Effector memory CD4-positive, alpha-beta T cell (primary cell): ENCODE measurements at places on chromosomes 4 and X.
A peak's percentile ranks its signal among the peaks of the same experiment; 100 is the strongest.

DNA sequence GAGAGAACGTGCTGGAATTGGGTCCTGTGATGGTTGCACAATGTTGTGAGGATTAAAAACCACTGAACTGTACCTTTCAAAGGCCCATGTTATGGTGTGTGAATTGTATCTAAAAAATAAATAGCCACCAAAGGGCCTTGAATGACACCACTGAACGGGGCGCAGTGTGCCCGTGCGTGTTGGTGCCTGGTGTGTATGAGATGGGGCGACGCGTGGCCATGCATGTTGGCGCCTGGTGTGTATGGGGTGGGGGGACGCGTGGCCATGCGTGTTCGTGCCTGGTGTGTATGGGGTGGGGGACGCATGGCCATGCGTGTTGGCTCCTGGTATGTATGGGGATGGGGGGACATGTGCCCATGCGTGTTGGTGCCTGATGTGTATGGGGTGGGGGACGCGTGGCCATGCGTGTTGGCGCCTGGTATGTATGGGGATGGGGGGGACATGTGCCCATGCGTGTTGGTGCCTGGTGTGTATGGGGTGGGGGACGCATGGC lies 66.6 kb upstream of the HELT start:
- no peak for DNase-seq

DNA sequence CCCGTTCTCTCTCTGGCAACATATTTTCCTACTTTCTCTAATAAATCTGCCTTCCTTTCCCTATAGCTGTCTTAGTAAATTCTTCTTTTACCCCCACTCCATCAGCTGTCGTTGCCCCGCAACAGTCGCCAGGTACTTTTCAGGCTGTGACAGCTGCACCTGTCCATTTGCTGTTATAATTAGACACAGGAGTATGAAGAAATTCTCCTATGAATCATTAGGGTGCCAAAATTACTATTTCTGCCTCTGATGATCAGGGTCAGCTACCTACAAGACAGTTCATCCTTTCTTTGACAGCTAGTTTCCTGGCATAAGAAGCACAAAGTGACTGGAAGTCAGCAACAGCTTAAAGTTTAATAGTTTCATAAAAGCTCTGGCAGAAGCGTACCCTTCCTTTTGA lies 19.5 kb upstream of the GALNTL6 start:
- DNase-seq: no peak

- no peak for DNase-seq
Measured at GRCh38 chr4:140789759-140790158, 33.6 kb upstream of the TBC1D9 start.

- DNase-seq: no peak
Measured at GRCh38 chrX:85024044-85024443, 20.4 kb downstream of the APOOL start.

- no peak for DNase-seq
Measured at GRCh38 chrX:136189222-136189621, 41.9 kb downstream of the FHL1 start.

DNA sequence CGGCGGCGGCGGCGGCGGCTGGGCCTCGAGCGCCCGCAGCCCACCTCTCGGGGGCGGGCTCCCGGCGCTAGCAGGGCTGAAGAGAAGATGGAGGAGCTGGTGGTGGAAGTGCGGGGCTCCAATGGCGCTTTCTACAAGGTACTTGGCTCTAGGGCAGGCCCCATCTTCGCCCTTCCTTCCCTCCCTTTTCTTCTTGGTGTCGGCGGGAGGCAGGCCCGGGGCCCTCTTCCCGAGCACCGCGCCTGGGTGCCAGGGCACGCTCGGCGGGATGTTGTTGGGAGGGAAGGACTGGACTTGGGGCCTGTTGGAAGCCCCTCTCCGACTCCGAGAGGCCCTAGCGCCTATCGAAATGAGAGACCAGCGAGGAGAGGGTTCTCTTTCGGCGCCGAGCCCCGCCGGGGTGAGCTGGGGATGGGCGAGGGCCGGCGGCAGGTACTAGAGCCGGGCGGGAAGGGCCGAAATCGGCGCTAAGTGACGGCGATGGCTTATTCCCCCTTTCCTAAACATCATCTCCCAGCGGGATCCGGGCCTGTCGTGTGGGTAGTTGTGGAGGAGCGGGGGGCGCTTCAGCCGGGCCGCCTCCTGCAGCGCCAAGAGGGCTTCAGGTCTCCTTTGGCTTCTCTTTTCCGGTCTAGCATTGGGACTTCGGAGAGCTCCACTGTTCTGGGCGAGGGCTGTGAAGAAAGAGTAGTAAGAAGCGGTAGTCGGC lies 528 bp downstream of the FMR1 start:
- DNase-seq: peak; percentile 5

- DNase-seq: no peak
Measured at GRCh38 chr4:52658641-52659000, 480 bp downstream of the USP46 start.

- DNase-seq: no peak
Measured at GRCh38 chrX:25069209-25069608, 53.4 kb upstream of the ARX start.

DNA sequence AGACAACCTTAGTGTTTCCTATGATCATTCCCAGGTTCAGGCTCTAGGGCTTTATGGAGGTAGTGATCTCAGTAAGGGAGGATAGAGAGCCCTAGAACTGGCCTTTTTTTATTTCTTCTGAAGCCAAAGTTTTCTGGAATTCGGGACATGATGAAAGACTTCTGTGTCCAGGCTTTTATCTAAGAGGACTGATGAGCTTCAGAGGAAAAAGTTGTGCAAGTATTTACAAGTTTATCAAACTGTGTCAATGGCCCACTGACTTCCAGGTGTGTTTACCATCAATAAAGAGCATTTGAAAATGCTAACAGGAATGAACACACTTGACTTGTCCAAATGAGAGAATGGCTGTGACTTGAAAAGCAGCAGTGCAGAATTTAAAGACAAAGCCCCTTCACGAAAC lies 254.6 kb downstream of the DCTD start:
- DNase-seq: no peak

GRCh38 chr4:100820249-100820648 lies 302.4 kb upstream of the EMCN start:
- no peak for DNase-seq

DNA sequence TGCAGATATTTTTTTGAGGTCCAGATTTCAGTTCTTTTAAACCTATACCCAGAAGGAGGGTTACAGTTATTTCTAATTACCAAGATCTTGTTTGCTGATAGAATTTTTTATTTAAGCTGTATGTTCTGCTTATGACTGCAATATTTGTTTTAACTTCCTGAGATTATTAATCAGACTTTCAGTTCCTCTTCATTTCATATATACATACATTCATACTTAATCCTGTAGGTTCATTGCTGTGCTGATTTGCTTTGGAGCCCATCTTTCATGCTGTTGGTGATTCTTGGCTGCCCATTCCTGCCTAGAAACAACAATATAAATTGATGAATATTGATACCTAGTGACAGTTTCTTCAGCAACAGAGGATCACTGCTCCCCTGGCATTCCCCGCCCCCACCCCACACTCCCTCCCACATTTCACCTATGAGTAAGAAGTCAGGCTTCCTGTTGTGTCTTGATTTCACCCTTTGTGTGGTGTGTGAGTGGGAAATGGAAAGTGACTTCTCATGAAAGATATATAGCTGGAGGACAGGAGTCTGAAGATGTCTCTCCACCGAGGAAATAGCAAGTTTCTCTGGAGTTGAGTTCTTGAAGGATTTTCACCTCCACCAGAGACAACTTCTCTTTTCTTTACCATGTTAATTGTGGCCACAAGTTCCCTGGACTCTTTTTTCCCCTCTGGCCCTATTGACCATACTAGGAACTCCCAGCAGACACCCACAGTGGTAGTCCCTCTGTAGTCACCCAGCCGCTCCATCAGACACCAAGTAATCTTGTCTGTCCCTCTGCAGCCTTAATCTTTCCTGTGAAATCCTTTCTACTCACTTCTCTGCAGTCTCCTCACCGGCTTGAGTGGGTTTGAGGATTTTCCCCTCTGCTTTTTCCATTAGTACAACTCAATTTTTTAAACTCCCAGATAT lies 118.4 kb downstream of the ASB9 start:
- DNase-seq: no peak

- no peak for DNase-seq
Measured at GRCh38 chrX:106397788-106398538, 213.8 kb upstream of the RADX start.

DNA sequence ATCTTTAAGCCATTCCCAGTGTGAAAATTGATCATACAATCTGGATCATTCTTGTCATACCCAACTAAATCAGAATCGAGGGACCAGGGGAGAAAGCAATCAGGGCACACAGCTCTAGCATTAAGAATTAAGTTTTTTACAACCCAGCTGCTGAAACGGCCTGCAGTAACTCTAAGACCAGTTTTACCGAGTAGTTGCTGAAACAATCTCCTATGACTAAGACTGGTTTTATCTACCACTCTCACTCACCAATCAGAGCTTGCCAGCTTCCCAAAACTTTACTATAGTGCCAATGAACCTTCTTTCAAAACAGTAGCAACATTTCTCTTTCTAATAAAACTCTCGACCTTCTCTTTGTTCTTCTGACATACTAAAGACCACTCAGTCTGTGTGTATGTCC lies 2.8 kb upstream of the SAP30 start:
- DNase-seq: no peak

DNA sequence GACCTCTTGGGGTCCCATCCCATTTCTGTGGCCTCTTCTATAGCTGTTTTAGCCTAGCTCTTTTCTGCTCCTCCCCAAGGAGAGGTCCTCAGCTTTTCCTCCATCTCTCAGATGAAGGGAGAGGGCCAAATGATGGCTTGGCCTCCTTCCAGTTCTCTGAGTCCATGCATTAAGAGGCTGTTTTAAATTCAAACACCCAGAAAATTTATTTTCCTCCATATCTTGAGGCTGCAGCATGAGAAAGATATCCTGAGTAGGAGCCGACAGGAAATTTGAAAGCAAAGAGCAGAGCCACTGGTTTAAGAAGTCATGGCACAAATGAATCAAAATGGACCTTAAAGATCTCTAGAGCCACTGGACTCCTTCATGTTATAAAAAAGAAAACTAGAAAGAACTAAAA lies 558.8 kb downstream of the MID1IP1 start:
- no peak for DNase-seq

DNA sequence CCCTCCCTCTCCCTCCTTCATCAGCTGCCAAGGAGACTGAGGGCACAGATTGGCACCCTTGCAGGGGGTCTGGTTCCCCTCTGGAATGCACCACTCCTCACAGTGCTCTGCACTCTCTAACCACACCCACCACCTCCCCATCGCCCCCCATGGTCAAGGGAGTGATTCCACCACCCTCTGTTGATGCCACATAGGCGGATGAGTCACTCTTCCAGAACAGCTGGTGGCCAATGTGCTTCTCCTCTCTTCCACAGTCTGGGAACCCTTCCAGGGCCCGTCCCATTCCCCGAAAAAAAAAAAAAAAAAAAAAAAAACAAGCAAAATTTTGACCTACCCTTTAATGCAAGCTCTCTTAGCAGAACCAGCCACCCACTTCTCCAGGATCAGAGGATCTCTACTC lies 341.3 kb upstream of the KLF3 start:
- no peak for DNase-seq

- no peak for DNase-seq
Measured at GRCh38 chr4:20543131-20543530, 157.1 kb upstream of the PACRGL start.

- DNase-seq: no peak
Measured at GRCh38 chr4:45155081-45155777, 428.9 kb upstream of the GNPDA2 start.

DNA sequence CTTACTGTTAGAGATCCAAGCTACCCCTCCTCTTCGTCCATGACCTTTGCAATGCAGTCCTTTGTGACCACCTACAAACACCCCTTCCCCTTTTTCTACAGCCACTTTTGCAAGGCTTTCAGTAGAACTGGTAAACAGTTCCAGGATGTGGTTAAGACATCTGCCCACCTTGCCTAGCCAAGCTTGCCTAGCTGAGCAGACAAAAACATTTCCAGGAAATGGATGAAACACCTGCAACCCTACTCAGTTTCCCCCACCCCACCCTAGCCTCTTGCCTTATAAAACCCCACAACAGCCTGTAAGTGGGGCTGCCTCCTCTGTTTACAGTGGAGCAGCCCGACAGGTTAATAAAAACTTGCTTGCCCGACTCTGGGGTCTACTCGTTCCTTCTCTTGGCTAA lies 133.8 kb downstream of the ZC4H2 start:
- DNase-seq: no peak

GRCh38 chrX:1686642-1687041 lies 71.8 kb downstream of the ASMT start:
- no peak for DNase-seq

GRCh38 chr4:152917543-152918395 lies 18.4 kb upstream of the FHDC1 start:
- DNase-seq: no peak
